Transverse colon (tissue), 4 donors: ENCODE measurements at places on chromosomes 12 and 14. TPM values are rescaled to one million over a fixed set of nuclear protein-coding genes. Genes with fewer than 3 reads are reported as not detected.

Gene ZNF384
- 34.8 TPM for total RNA-seq

Gene TAS2R7
- total RNA-seq, result not detected

Gene TNFRSF1A
- 229 TPM for total RNA-seq

Gene TAS2R31
- 4.5 TPM for total RNA-seq

Gene RARG
- 7.6 TPM for total RNA-seq

Gene TBX5
- not detected for total RNA-seq

Gene NKX2-8
- not detected for total RNA-seq

- H3K36me3 ChIP-seq, result no peaks in the 10 kb centered on the region
- no peak for DNase-seq
- H3K27me3 ChIP-seq, result no peaks in the 10 kb centered on the region
- no peak overlapping the region for H3K27ac ChIP-seq
- H3K4me1 ChIP-seq, result no peaks in the 10 kb centered on the region
Observed at GRCh38 chr12:28415755-28416154, 225.5 kb downstream of the CCDC91 start.

DNA sequence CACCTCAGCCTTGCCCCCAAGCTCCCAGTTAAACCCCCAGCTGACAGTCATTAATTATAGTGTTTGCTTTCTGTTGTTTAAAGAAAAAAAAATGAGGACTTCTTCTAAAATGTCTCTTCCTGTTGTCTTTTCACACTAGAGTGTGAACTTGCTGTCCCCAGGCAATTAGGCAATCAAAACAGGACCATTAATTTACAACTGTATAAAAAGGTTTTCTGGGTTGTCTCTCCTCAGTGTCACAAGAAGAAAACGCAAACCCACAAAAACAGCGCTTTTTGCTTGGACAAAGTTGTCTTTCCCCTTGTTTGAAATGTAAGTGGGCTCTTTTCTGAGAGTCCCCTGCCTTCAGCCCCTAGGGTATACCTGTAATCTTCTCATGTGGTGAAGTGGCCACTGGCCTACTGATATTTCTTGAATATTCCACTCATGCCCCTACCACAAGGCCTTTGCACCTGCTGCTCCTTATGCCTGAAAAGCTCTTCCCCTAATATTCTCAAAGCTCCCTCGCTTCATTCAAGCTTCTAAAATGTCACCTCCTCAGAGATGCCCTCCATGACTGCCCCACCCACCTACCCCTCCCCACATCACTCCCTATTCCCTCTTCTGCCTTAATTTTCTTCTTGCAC is 158.9 kb upstream of the PWP1 start:
- H3K36me3 ChIP-seq, result no peaks in the 10 kb centered on the region
- H3K4me3 ChIP-seq, result no peak overlapping the region
- H3K27me3 ChIP-seq, result no peaks in the 10 kb centered on the region
- H3K27ac ChIP-seq, result no peak overlapping the region
- no peak for DNase-seq

DNA sequence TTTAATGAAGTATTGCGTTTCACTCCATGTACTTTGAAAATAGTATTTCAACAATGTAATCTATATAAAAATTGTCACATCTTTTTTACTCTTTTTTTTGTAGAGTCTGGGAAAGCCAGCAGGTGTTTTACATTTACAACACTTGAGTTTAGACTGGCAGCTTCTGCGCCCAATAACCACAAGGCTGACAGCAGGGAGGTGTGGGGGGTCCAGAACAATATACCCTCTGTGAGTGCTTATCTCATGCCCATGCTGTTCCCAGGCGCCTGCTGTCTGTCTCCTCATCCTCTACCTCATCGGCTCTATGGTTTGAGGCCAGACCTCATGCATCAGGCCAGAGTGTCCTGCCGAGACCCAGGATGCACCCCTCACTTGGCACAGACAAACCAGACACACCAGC is 24.9 kb downstream of the FBRSL1 start:
- H3K4me1 ChIP-seq, result no peaks in the 10 kb centered on the region
- no peaks in the 10 kb centered on the region for H3K27me3 ChIP-seq
- no peak overlapping the region for H3K4me3 ChIP-seq
- no peak overlapping the region for H3K27ac ChIP-seq
- no peak for DNase-seq

DNA sequence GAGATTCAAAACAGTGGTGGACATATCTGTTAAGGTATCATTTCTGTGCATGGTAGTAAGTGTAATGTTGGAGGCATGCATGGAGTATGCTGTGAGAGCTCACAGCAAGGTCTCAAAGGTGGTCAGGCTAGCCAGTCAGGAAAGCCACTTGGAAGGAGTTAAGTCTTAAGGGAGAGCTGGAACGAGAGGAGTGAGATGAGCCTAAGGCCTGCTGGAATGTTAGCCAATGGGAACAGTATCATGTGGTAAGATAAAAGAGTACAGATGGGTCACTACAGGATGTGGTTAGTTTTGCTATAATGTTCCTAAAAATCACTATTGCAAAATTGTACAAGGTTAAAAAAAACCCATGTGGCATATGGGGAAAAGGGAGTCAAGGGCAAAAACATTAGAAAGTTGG is 311.7 kb upstream of the E2F7 start:
- H3K4me1 ChIP-seq, result peaks cover 14% of the 10 kb centered on the region
- DNase-seq, result no peak
- H3K4me3 ChIP-seq, result no peak overlapping the region
- H3K27me3 ChIP-seq, result no peaks in the 10 kb centered on the region
- no peaks in the 10 kb centered on the region for H3K36me3 ChIP-seq

GRCh38 chr12:54882079-54882478 is 27.8 kb downstream of the MUCL1 start:
- H3K36me3 ChIP-seq, result no peaks in the 10 kb centered on the region
- no peaks in the 10 kb centered on the region for H3K27me3 ChIP-seq
- no peak for DNase-seq
- no peaks in the 10 kb centered on the region for H3K4me1 ChIP-seq
- no peak overlapping the region for H3K27ac ChIP-seq
- no peak overlapping the region for H3K4me3 ChIP-seq

GRCh38 chr12:100790552-100790951 is 4.0 kb upstream of the ANO4 start:
- DNase-seq, result no peak
- H3K4me1 ChIP-seq, result no peaks in the 10 kb centered on the region
- H3K36me3 ChIP-seq, result no peaks in the 10 kb centered on the region
- peaks cover 5% of the 10 kb centered on the region for H3K27me3 ChIP-seq

DNA sequence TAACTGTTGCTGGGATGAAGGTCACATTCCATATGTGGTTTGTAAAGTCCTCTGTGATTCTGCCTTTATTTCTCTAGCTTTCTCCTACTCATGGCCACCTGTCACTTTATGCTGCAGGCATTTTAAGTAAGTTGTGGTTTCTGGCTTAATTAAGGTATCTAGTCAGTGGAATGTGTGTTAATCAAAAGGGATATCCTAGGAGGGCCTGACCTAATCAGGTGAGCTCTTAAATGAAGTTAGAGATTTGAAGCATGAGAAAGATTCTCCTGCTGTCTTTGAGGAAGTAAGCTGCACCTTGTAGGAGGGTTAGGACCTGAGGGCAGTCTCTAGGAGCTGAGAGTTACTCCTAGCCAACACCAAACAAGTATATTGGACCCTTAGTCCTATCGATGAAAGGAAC is 90.3 kb downstream of the ETNK1 start:
- no peaks in the 10 kb centered on the region for H3K36me3 ChIP-seq
- H3K27ac ChIP-seq, result no peak overlapping the region
- H3K4me1 ChIP-seq, result no peaks in the 10 kb centered on the region

DNA sequence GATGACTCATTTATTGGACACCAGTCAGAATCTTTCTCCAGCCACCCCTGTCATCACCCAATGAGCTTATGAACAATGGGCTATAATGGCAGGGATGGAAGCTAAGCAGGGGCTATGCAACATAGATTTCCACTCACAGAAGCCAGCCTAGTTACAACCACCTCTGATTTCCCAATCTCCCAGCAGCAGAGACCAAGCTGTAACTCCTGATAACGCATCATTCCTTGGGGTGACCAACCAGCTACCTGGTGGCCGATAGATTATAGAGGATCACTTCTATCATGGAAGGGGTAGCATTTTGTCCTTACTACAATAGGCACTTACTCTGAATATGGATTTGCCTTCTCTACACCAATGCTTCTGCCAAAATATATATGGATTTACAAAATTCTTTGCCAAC is 302.3 kb upstream of the ATXN7L3B start:
- H3K27me3 ChIP-seq, result no peaks in the 10 kb centered on the region
- H3K4me3 ChIP-seq, result no peak overlapping the region
- no peaks in the 10 kb centered on the region for H3K36me3 ChIP-seq
- no peak for DNase-seq
- H3K4me1 ChIP-seq, result no peaks in the 10 kb centered on the region

GRCh38 chr12:6285063-6285477 is 25.4 kb upstream of the PLEKHG6 start:
- H3K36me3 ChIP-seq, result no peaks in the 10 kb centered on the region
- no peak overlapping the region for H3K27ac ChIP-seq
- H3K27me3 ChIP-seq, result no peaks in the 10 kb centered on the region

DNA sequence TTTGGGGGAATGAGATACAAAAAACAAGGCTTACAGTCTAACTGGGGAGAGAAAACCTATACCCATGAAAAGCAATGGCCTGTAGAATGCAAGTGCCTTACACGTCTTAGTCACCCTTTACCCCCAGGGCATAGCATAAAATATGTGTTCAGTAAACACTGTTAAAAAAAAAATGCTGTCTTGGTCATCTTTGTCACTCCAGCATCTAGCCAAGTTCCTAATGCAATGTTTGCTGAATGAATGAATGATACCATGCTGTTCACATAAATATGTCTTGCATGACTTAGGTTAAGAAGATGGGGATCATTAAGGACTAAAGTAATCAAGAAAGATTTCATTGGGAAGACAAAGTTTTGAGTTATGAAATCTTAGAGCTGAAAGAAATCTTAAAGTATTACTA is 38.5 kb downstream of the PPP2R5E start:
- no peak overlapping the region for H3K27ac ChIP-seq
- no peak for DNase-seq
- no peak overlapping the region for H3K4me3 ChIP-seq
- H3K27me3 ChIP-seq, result no peaks in the 10 kb centered on the region

- no peak for DNase-seq
- no peaks in the 10 kb centered on the region for H3K36me3 ChIP-seq
- H3K4me1 ChIP-seq, result no peaks in the 10 kb centered on the region
- H3K27me3 ChIP-seq, result no peaks in the 10 kb centered on the region
- H3K4me3 ChIP-seq, result no peak overlapping the region
Observed at GRCh38 chr14:48665077-48665784, 920.9 kb downstream of the RPS29 start.

DNA sequence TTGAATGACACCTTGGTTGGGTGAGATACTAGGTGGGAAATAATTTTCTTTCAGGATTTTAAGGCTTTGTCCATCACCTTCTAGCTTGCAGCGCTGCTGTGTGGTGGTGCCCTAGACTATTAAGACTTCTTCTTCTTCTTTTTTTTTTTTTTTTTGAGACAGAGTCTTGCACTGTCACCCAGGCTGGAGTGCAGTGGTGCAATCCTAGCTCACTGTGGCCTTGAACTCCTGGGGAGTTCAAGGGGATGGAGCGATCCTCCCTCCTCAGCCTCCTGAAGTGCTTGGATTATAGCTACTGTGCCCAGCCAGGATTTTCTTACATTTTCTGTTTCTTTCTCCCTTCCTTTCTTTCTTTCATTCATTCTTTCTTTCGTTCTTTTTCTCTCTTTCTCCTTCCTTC is 10.3 kb upstream of the MTA1 start:
- no peaks in the 10 kb centered on the region for H3K36me3 ChIP-seq
- H3K4me1 ChIP-seq, result peaks cover 5% of the 10 kb centered on the region
- no peak overlapping the region for H3K27ac ChIP-seq
- H3K4me3 ChIP-seq, result no peak overlapping the region
- no peak for DNase-seq

DNA sequence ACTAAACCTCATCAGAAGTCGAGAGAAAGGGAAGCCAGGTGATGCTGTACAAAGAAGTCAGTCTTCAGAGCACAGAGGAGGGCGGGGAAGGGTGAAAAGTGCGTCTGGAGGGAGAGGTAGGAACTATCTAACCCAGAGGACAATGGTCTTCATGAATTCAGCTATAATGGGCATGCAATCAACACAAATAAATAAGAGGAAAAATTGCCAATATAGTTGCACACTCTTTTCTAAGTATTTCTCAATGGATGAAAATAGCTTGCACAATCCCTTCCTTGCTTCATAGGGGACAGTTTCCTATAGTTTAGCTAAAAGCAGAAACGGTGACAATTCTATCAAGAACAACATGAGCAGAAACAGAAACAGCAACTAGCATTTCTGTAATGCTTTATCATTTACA is 931.2 kb downstream of the AACS start:
- no peak for DNase-seq
- no peak overlapping the region for H3K27ac ChIP-seq
- no peaks in the 10 kb centered on the region for H3K36me3 ChIP-seq
- no peaks in the 10 kb centered on the region for H3K4me1 ChIP-seq

GRCh38 chr12:108640802-108641445 is 7.2 kb upstream of the SELPLG start:
- DNase-seq, result peak; percentile 68
- no peaks in the 10 kb centered on the region for H3K27me3 ChIP-seq
- peaks cover 42% of the 10 kb centered on the region for H3K4me1 ChIP-seq
- peak overlapping the region; percentile 15 for H3K27ac ChIP-seq
- peaks cover 11% of the 10 kb centered on the region for H3K36me3 ChIP-seq
- no peak overlapping the region for H3K4me3 ChIP-seq

DNA sequence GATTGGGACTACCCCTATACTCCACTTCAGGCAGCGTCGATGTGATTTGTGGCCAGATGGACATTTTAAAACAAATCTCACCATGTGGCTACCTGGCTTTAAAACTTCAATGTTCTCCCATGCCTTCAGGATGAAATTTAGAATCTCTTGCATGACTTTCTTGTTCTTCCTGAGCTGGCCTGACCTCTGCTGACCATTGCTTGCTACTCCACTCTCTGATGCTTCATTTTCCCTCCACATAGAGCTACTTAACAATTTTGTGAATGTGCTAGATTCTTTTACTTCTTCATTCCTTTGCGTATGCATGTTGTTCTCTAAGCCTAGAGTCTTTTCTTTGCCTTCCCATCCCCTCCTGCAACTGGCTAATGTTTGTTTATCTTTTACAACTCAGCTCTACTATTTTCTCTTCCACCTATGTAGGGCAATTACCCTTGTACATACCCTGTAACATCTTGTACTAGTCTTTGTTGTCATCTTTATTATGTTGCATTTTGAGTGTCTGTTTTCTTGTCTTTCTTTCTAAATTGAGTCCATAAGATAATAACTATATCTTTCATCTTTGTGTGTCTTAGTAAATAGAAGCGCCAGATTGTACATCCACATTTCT is 41.2 kb downstream of the YLPM1 start:
- H3K27ac ChIP-seq, result no peak overlapping the region
- no peaks in the 10 kb centered on the region for H3K27me3 ChIP-seq
- H3K36me3 ChIP-seq, result no peaks in the 10 kb centered on the region

GRCh38 chr14:37490607-37491006 is 104.4 kb downstream of the FOXA1 start:
- no peaks in the 10 kb centered on the region for H3K27me3 ChIP-seq
- no peaks in the 10 kb centered on the region for H3K4me1 ChIP-seq
- DNase-seq, result no peak
- no peak overlapping the region for H3K4me3 ChIP-seq
- H3K36me3 ChIP-seq, result no peaks in the 10 kb centered on the region
